ENCODE measurements at places on chromosomes 2 and 18. TPM values are rescaled to one million over a fixed set of nuclear protein-coding genes. Genes with fewer than 3 reads are reported as not detected.

GRCh38 chr2:68558576-68558975 lies 84.8 kb upstream of the PROKR1 start:
- no peak for DNase-seq

DNA sequence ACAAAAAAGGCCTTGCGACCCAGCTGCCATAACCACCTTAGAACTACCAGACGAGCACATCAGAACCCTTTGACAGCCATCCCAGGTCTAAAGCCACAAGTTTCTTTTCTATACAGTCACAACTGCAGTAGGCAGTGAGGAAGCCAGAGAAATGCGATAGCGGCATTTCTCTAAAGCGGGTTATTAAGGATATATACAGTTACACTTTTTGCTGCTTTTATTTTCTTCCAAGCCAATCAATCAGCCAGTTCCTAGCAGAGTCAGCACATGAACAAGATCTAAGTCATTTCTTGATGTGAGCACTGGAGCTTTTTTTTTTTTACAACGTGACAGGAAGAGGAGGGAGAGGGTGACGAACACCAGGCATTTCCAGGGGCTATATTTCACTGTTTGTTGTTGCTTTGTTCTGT lies 48.8 kb downstream of the FEZ2 start:
- peak; percentile 92 for DNase-seq

The SERPINB11 gene
- total RNA-seq, result not detected

GRCh38 chr2:205654878-205655605 lies 27.3 kb upstream of the NRP2 start:
- DNase-seq, result no peak

GRCh38 chr2:208250388-208250787 lies 4.5 kb downstream of the IDH1 start:
- DNase-seq, result peak; percentile 14

DNA sequence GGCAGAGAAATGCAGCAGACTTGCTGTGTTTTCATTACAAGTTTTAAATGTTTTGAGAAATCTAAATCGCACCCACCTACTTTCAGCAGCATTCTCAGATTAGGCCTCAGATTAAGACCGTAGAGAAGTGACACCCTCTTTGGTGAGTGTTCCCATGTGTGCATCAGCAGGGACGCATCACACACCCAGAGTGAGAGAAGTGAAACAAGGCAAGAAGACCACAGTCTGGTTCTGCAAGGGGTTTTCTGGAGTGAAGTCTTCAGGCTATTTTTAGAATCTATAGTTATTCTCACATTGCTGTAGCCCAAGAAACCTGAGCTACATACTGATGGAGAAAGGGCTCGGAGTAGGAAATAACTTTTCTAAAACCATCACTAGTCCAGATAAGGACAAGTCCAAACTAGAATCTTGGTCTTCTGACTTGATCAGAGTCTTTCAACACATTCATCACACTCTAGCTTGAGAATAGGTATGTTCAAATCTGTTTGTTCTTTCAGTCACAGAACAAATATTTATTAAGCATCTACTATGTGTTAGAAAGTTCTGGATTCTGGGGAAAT lies 1216.6 kb upstream of the PIK3C3 start:
- no peak for DNase-seq

DNA sequence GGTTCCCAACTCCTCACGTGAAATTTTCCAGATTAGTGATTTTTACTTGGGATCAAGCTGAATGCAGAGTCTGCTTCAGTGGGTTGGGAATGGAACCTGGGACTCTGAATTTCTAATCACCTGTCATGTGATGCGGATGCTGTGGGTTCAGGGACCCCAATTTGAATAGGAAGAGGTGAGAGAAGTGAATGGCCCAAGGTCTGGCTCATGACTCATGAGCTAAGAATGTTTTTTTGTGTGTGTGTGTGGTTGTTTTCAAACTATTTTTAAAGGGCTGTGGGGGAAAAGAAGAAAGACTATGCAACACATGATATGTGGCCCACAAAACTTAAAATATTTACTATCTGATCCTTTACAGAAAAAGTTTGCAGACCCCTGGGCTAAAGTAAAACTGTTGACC lies 108.5 kb upstream of the CYRIA start:
- DNase-seq, result no peak

DNA sequence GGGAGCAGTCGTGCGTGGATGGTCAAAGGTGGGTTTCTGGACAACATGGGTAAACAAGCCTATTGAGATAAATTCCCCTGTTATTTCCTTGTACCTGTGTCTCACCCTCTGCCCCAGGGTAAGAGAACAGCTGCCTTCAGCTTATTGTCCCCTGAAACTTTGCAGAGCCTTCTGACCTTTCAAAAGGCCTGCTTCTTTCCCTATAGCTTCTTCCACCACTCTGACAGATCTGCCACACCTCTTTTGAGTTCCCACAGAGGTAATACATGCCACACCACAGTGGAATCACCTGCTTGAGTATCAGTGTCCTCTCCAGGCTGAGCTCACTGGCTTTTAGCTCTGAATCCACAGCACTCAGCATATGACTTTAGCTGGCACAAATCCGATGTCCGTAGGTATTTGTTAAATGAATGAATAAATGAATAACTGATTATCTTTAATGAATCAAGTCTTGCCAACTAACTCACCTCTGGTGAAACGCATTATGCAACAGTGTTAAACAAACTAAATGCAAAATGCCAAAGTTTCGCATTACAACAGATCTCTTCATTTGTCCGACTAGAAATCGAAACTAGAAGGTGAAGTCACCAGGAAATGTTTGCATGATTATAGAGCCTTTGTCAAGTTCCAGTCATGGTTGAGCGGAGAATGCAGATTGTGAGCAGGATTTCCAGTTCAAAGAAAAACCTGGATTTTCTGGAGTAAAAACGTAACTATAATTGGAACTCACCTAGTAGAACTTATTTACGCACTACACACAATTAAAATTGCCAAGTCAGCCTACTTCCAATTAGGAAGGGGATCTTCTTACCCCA lies 16.4 kb downstream of the DYNAP start:
- DNase-seq, result peak; percentile 18

The TBR1 gene
- total RNA-seq, result under 0.01 TPM

GRCh38 chr2:160125828-160126227 lies 63.4 kb upstream of the PLA2R1 start:
- DNase-seq, result no peak

GRCh38 chr2:173054466-173054865 lies 21.2 kb upstream of the MAP3K20 start:
- DNase-seq, result no peak

DNA sequence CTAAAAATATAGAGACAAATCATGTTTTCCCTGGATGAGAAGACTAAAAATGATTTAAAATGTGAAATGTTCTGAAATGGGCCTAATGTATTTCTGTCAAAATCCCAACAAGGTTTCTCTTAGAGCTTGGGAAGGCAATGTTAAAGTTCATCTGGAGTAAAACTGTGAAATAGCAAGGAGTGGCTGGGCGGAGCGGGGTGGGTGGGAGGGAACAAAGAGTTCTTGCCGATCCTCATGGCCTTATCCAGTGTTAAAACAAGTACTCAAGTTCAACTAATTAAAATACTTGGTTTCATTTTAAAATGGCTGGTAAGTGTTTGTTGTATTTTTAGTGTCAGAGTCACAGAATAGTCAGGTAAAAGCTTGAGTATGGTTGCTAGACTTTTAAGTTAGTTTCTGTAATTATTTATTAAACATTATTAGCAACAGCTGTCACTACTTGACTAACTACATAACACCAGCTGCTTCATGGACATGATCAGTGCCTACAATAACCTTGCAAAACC lies 87.3 kb downstream of the RTN4 start:
- DNase-seq, result no peak

All from lung microvascular endothelial cell (primary cell).